Germinal center (tissue), 1 donor: ENCODE measurements at places on chromosomes 6 and 20.

DNA sequence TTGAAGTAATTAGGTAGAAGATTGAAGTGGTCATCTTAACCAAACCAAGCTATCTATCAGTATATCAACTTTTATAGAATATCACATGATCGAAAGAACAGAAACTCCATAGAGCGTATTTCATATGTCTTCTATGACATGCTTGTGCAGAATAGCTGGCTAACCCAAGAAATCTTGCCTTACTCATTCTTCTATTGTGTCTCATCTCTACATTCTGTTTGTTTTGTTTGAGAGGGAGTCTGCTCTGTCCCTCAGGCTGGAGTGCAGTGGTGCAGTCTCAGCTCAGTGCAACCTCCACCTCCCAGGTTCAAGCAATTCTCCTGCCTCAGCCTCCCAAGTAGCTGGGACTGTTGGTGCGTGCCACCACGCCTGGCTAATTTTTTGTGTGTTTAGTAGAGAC is 10.6 kb downstream of the TAB2 start:
- no peak for DNase-seq

- no peak for DNase-seq
These were observed 30.9 kb downstream of the MKKS start for GRCh38 chr20:10402938-10403608.

GRCh38 chr20:48339190-48339985 is 488.4 kb downstream of the PREX1 start:
- no peak for DNase-seq

DNA sequence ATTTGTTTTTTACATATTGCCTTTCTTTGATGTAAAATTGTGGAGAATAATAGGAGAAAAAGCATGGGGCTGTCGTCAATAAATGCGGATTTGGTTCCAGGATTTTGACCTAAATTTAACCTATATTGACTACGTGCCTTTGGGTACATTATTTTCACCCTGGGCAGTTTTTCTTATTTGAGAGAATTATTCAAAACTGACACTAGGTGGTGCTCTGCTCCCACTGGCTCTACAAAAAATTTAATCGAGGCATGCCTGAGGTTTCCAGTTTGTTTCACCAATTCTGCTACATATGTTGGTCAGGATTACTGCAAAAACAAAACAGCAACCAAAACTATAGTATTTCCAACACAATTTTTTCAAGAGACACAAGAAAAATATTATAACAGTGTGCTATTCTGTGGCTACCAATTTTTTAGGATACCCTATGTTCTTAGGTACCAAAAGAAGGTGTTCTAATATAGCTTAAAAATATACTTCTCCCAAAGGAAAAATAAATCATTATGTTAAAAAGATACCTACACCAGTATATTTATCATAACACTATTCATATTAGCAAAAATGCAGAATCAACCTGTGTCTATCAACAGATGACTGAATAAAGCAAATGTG is 48.6 kb upstream of the FABP7 start:
- DNase-seq, result peak; percentile 24

DNA sequence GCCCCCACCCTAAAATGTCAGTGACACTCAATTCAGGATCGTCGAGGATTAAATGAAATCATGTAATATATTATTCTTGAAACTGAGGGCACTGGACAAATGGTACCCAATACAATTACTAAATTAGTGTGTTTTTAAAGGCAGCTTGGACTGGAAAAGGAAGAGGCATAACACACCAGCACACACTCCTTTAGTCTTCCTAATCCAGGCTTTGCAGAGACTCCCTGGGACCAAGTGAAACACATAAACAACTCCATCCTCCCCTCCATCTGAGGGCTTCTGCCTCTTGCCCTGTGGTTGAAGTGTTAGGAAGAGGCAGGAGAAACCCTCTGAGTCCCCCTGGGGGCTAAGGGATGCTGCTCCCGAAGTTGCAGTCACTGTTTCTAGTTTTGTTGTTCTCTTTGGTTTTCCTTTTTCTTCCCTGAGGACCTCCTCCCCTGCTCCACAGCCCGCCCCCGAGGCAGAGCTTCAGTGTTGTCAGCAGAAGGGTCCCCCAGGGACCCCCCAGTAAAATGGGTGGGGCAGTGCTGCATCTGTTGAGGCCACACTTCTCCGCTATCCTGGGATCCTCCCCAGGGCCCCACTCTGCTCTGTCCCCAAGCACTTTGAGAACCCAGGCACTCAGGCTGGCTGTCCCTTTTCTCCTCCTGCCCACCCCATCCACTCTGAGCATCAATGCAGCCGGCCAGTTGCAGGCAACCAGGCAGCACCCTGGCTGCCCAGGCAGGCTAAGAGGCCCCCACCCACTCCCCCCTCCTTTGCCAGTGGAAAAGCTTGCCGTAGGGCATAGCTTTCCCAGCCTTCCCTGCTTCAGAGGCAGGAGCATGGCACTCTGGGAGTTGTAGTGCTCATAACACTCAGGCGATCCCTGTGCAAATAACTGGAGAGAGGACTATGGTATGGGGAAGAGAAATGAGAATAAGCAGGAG is 5.9 kb downstream of the TMEM63B start:
- no peak for DNase-seq

- peak; percentile 54 for DNase-seq
These were observed 79.1 kb downstream of the ELOVL4 start for GRCh38 chr6:79868098-79868722.
